Stimulated activated CD8-positive, alpha-beta memory T cell treated with anti-CD3 and anti-CD28 coated beads, Interleukin-12 subunit alpha, Interleukin-12 subunit beta, amount 100 ng/mL, for 4 hours (primary cell): ENCODE measurements at places on chromosomes 16 and 17.

- no peak for DNase-seq
Observed at GRCh38 chr16:1510941-1511351, 17.8 kb downstream of the TELO2 start.

GRCh38 chr17:70636517-70637133 lies 467.3 kb downstream of the KCNJ2 start:
- no peak for DNase-seq

- DNase-seq: no peak
Observed at GRCh38 chr17:49216953-49217650, 6.6 kb downstream of the ABI3 start.

DNA sequence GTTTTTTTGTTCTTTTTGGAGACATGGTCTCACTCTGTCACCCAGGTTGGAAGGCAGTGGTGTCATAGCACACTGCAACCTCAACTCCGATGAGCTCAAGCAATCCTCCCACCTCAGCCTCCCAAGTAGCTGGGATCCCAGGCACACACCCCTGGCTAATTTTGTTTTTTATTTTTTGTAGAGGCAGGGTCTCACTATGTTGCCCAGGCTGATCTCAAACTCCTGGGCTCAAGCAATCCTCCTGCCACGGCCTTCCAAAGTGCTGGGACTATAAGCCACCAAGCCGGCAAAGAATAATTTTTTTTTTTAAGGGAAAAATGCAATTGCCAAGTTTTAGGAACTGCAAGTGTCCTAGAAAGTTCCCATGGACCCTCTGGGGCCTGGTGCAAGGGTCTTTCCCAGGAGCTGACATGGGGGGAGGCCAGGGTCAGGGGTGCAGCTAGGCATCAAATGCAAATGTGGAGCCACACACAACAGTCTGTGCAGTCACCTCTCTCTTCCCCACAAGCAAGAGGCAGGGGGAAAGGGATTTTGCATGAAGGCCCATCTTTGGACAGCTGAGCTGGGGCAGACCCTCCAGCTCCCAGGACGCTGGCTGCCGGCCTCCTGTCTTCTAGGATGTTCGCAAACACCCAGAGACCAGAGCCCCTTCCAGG lies 20.1 kb upstream of the BCAR1 start:
- DNase-seq: no peak

- no peak for DNase-seq
Observed at GRCh38 chr17:5283571-5284315, 1.7 kb downstream of the RABEP1 start.

DNA sequence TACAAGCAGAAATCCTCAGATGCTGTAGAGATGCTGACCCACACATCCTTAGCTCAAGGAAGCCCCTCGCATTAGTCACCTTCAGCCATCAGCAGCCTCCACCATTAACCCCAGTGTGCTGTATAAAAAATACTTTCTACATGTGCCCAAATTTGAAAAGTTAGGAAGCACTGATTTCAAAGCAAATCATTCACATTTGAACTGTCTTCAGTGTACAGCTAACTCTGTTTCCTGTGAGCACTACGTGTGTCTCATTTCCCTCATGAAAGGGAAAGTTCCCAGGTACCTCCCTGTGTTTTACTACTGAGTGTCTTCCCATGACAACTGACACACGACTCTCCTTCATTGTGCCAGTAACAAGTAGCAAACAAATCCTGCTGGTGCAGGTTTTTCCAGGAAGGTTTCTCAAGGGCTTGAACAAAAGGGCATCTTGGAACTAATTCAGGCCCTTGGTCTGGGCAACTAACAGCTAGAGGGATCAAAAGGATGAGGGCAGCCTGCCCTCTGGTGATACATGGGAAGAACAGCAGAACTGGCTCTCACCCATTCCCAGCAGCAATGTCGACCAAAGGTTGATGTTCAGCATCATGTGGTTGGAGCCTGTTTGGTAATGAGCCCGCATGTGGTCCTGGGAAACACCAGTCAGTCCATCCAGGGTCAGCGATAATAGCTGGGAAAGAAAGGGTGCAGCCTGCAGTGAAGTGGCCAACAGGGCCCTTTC lies 4.0 kb downstream of the SLC35B1 start:
- no peak for DNase-seq

- DNase-seq: no peak
Observed at GRCh38 chr17:41635121-41636097, 11.0 kb upstream of the KRT17 start.

GRCh38 chr16:4435337-4436067 lies 9.8 kb downstream of the DNAJA3 start:
- DNase-seq: no peak

DNA sequence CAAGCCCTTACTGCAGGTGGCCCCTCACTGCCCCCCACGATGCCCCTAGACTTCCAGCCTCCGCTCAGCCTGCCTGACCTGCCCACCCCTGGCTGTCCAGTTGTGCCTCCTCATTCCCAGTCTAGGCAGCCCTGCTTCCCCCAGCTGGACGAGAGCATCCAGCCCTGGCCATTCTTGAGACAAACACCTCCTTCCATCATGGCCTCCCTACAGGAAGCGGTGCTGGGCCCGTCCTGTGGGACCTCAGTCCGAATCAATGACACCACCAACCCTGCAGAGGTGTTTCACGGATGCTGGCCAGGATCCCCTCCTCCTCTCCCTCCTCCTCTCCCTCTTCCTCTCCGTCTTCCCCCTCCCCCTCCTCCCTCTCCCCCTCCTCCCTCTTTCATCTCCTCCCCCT lies 28.3 kb downstream of the CCDC40 start:
- no peak for DNase-seq

DNA sequence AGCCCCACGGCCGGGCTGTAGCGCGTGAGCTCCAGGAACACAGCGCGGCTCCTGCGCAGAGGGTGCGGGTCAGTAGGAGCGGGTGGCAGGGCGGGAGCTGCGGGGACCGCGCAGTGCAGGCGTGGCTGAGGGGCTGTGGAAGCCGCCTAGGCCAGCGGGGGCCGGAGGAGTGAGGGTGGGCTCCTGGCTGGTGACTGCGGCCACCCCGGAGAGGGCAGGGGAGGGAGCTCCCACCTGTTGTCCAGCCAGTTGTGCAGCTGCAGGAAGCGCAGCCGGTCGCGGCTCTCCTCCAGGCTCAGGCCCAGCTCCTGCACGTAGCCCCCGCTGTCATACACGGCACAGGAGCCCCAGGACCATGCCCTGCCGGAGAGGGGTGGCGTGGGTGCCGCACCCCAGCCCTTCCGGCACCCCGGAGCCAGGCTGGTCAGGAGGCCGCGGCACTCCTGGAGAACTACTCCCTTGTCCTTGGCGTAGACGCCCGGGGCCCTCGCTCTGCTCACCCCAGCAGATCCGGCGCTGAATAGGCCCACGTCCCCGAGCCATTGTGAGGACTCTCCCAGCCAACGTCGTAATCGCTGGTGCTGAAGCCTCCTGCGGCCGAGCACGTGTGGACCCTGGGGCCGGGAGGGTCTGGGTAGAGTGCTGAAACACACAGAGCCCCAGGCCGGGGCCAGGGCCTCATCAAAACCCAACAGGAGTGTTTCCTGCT lies 43.9 kb downstream of the TSC2 start:
- no peak for DNase-seq

- DNase-seq: no peak
Observed at GRCh38 chr16:2231016-2231931, 5.0 kb upstream of the DNASE1L2 start.

GRCh38 chr16:566475-567372 lies at the start of gene NHLRC4:
TSS of gene NHLRC4 (plus strand) at chr16:567005. CDS start at chr16:568048, 1,043 bp downstream.
- no peak for DNase-seq

DNA sequence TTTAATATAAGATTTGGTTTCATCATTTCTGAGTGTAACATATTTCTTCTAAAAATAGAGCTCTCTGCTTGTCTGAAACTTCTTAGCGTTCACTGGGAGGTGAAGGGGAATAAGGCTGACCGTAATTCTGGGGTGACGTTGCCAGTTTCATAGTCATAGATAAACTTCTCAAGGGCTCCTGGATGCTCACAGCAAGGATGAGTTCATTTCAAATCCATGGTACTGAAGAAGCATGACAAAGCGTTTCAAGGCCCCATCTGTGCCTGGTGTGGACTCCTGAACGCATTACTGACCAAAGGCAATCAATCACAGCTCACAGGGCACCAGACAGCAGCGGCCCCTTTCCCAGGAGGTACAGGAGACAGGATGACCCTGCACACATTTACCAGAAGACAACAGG lies 12.0 kb upstream of the EVPL start:
- DNase-seq: no peak

DNA sequence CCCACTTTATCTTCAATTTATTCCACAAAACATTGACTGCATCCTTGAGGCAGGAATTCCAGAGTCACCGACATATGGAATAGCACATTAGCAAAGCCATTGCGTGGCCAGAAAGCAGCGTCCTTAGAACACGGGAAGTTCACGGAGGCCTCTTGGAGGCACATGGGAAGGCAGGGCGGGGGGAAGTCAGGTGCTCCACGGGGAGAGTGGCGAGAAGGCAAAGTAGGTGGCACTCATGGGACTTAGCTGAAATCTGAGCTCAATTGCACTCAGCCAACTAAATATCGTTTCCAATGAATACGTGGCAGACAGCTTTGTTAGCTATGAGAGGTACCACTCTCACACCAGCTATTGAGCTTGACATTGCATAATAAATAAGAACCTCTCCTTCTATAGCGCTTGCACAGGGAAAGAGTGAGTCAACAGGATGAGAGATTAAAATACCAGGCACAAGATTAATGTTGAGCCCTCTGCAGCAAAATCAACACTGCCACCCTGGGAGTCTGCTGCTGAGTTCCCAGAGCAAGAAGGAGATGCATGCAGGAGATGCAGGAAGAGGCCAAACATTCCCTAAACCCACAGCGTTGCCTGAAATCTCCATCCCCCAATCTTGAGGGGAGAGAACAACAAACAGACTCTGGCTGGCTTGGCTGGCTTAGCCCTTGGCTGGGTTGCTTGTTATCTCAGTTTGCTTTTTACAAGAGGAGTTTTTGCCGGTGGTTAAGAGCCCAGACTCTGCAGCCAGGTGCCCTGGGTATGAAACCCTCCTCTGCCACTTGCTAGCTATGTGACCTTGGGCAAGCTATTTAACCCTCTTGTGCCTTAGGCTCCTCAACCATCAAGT lies 28.8 kb downstream of the ABCC12 start:
- DNase-seq: no peak

DNA sequence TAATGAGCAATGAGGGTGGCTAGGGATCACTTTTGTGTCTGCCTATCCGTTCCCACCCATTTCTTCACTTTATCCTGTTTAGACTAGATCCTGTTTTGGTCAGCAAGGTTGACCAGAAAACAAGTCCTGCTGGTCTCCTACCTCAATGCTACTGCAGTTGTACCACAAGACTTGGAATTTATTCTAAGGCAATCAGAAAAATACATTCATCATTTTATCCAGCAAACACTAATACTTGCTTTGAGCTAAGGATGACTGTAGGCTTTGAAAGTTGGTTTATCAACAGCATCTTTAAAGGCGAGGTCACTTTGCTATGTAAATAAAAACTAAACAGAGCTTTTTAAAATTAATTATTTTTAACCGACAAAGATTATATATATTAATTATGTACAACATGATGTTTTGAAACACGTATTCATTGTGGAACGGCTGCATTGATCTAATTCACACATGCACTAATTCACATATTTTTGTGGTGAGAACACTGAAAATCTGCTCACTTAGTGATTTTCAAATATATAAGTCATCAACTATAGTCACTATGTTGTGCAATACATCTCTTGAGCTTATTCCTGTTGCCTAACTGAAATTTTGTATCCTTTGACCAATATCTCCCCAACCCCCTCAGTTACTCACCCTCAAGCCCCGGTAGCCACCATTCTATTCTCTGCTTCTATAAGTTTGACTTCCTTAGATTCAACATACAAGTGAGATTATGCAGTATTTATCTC lies 125.9 kb upstream of the HS3ST3A1 start:
- no peak for DNase-seq

DNA sequence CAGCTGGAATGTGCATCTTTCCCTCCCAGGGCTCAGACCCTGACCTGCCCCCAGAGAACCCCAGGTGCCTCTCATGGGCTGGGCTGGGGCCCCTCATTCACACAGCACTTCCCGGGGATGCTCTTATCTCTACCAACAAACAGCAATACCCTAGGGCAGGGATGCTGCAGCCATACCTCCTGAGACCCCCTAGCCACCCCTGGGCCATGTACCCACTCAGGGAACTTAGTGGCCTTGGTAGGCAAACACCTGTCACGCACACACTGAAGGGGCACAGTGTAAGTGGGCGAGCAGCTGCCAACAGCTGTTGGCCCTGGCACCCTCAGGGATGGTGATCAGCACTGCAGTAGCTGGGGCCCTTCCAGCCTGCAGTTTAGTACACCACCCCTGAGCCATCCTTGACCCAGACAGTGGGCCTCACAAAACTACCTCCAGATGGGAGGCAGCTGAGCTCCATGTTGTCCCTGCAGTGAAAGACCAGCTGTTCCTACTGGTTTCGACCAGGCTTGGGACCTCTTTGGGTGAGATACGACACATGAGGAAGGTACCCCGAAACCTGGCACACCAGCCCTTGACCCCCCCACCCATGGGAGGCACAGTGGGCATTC lies 1723.6 kb downstream of the TP53TG3F start:
- no peak for DNase-seq

DNA sequence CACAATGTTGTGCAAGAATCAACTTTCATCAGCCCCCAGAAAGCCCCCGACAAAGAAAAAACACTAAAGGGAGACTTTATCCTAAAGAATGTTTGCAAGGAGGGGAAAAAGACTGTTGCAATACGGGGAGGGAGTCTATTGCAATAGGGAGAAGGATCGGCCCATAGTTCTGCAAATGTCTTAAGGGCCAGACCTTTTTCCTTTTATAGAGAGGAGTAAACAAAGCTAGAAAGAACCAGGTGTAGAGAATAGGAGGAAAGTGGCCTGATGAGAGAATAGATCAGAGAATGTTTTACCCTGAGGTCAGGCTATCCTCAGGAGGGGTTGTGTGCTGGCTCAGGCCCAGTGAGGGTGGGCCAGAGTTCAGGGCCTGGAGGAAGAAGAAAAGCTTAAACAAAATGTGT lies 8.7 kb upstream of the CAVIN1 start:
- no peak for DNase-seq

GRCh38 chr17:72702136-72702735 lies 390.3 kb downstream of the SLC39A11 start:
- no peak for DNase-seq

GRCh38 chr17:77957235-77957856 lies 1.2 kb upstream of the TNRC6C start:
- no peak for DNase-seq

DNA sequence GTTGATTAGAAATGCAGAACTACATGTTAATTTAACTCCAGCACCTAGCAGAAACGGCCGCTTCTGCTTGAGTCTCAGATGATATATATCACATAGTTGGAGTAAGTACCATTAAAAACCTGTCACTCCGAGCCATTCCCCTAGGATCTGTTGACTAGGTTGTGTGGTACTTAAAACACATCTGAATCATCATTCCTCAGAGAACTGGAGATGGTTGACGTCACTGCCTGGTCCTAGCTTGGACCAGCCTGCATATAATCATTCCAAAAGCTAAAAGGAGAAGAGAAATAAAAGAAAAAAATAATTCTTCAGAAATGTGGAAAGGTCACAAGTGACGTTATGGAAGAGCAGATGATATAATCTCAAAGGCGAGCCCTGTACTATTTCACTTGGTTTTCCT lies 31.3 kb upstream of the RASL10B start:
- DNase-seq: no peak

- DNase-seq: no peak
Observed at GRCh38 chr16:87948119-87948545, 3.1 kb upstream of the BANP start.

GRCh38 chr17:80501741-80502577 lies 25.6 kb upstream of the NPTX1 start:
- no peak for DNase-seq

- no peak for DNase-seq
Observed at GRCh38 chr17:78557598-78558039, 19.6 kb downstream of the DNAH17 start.
